ENCODE measurements at places on chromosomes 4 and X.

GRCh38 chr4:10077076-10077475, 39.5 kb downstream of the WDR1 start:
- H3K27me3 ChIP-seq: no peaks in the 10 kb centered on the region
- H3K36me3 ChIP-seq: peaks cover 86% of the 10 kb centered on the region
- H3K27ac ChIP-seq: no peak overlapping the region

DNA sequence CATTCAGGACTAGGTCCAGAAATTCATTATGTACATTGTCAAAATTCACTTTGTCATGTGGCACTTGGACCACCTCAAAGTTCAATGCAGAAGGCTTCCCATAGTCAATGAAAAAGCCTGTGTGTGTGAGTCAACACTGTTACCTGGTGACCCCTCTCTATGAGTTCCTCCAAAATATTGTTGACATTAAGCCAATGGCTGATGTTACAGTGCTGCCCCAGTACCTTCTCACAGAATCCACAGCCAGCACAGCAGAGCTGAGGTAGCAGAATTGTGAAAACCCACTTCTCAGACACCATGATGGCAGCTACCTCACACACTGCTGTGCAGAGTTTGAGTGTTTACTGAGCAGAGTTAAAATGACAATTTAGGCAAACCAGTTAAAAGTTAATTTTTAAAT, 22.4 kb upstream of the UGT2B4 start:
- no peak for DNase-seq
- H3K4me1 ChIP-seq: no peaks in the 10 kb centered on the region
- no peaks in the 10 kb centered on the region for H3K27me3 ChIP-seq
- no peak overlapping the region for H3K27ac ChIP-seq
- no peaks in the 10 kb centered on the region for H3K36me3 ChIP-seq

DNA sequence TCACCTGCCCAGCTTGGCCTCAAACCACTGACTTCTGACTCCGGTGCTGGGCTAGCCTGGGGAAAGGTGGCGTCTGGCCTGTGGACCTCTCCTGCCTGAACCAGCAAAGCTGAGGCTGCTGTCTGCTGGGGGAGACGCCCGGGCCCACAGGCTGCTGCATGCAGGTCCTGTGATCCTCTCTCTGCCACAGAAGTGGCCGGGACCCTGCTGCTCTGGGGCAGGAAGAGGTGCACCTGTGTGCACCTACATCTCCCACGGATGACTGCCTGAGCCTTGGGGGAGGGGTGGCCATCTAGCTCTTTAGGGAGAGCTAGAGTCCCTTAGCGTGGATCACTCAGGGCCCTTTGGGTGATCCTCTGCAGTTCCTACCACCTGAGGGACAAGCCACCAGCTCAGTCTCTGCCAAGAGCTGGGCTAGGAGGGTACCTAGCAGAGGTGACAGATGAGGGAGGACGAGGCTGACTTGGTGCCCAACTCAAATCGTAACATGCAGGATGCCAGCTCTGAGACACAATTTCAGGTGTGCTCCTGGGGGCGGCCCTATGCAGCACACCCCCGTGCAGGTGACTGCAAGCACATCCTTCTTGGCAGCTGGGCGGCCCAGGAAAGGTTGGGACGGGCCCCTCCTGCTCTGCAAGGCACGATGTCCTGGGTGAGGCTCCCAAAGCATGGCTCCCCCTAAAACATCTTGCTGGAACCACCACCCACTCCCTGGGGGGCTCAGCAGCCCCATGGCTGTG, 22.5 kb downstream of the LETM1 start:
- no peak overlapping the region for H3K4me3 ChIP-seq
- H3K27ac ChIP-seq: no peak overlapping the region
- no peak for DNase-seq
- H3K27me3 ChIP-seq: no peaks in the 10 kb centered on the region
- no peaks in the 10 kb centered on the region for H3K4me1 ChIP-seq
- peaks cover 51% of the 10 kb centered on the region for H3K36me3 ChIP-seq

DNA sequence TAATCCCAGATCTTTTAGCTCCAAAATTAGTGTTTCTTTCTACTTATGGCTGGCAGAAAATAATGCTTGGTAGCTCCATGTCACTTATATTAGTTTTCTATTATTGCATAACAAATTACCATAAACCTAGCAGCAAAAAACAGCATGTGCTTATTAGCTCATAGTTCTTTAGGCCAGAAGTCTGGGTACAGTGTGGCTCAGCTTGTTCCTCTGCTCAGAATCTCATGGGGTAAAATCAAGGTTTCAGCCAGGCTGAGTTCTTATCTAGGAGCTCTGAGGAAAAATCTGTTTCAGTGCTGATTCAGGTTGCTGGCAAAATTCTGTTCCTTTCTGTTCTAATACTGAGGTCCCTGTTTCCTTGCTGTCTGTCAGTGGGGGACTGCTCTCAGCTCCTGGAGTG, 101.1 kb downstream of the CT47B1 start:
- no peak overlapping the region for H3K4me3 ChIP-seq

DNA sequence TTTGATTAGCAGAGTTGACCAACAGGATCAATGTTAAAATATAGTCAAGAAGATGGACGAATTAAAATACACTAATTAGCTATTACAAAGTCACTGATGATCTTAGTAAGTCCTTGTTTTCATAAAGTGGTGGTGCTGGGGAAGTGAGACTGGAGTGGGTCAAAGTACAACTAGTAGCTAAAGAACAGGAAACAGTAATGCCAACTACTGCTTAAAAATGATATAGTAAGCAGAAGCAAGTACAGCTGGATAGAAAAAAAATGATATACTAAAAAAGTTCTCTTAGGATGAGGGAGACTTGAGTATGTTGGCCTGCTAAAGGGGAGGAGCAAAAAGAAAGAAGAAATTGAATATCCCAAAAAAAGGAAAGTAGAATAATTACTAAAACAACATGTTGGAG, 580.8 kb upstream of the FTHL17 start:
- no peaks in the 10 kb centered on the region for H3K36me3 ChIP-seq
- H3K27me3 ChIP-seq: no peaks in the 10 kb centered on the region
- H3K4me1 ChIP-seq: no peaks in the 10 kb centered on the region
- DNase-seq: no peak
- H3K27ac ChIP-seq: no peak overlapping the region
- H3K4me3 ChIP-seq: no peak overlapping the region

DNA sequence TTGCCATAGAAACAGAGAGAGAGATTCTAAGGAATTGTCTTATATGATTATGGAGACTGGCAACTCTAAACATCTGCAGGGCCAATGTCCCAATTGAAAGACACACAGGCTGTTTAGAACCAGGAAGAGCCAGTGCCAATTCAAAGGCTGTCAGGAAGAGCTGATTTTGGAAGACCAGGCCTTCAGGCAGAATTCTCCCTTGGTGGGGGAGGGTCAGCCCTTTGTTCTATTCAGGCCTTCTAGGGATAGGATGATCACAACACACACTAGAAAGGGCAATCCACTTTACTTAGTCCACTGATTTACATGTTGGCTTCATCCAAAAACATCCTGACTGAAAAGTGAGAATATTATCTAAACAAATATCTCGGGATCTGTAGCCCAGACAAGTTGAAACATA, 15.2 kb downstream of the C4orf46 start:
- no peak overlapping the region for H3K27ac ChIP-seq
- H3K4me3 ChIP-seq: no peak overlapping the region
- DNase-seq: no peak
- no peaks in the 10 kb centered on the region for H3K27me3 ChIP-seq
- H3K4me1 ChIP-seq: no peaks in the 10 kb centered on the region

DNA sequence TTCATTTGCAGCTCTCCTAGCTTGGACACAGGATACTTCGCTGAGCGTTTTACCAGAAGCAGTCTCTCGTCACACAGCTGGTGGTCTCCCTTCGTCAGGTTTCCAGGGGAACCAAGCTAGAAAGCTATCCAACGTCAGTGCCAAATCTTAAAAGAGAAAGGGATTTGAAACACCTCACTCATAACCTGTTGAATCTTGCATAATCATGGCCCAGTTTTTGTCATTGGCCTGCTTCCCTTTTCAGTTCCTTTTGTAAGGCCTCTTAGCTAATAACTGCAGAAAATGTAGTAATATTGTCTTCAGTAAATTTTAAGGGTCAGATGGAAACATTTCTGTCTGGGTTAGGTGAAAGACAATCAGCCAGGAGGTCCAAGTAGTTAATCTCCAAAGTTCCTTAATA, 22.0 kb downstream of the RAB39B start:
- no peak overlapping the region for H3K4me3 ChIP-seq
- DNase-seq: no peak
- no peak overlapping the region for H3K27ac ChIP-seq
- no peaks in the 10 kb centered on the region for H3K27me3 ChIP-seq

DNA sequence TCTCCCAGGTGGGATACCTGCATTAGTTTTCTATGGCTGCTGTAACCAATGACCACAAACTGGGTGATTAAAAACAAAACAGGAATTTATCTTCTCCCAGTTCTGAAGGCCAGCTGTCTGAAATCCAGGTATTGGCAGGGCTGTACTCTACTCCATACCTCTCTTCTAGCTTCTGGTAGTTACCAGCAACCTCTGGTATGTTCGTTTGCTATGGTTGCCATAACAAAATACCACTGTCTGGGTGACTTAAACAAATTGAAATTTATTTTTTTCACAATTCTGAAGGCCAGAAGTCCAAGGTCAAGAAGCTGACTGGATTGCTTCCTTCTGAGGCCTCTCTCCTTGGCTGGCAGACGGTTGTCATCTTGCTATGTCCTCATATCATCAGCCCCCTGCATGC, 642.1 kb upstream of the TENM3 start:
- H3K4me1 ChIP-seq: no peaks in the 10 kb centered on the region
- no peaks in the 10 kb centered on the region for H3K27me3 ChIP-seq
- H3K4me3 ChIP-seq: no peak overlapping the region
- no peak overlapping the region for H3K27ac ChIP-seq
- no peak for DNase-seq
- H3K36me3 ChIP-seq: no peaks in the 10 kb centered on the region

DNA sequence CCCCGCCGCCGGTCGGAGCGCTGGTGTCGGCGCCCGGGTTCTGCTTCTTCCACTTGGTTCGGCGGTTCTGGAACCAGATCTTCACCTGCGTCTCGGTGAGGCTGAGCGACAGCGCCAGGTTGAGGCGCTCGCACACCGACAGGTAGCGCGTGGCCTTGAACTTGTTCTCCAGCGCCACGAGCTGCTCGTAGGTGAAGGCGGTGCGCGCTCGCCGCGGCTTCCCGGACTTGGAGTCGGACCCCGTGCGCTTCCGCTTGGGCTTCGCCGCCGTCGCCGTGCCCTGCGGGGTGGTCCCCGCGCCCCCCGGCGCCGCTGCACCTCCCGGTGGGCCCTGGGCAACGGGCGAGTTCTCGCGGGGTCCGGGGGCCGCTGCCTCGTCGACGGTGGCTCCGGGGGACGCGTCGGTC, 3.1 kb downstream of the NKX1-1 start:
- no peaks in the 10 kb centered on the region for H3K4me1 ChIP-seq
- peaks cover 20% of the 10 kb centered on the region for H3K27me3 ChIP-seq
- no peak overlapping the region for H3K27ac ChIP-seq

GRCh38 chr4:142574306-142574705, 271.8 kb downstream of the INPP4B start:
- no peak overlapping the region for H3K27ac ChIP-seq
- H3K36me3 ChIP-seq: no peaks in the 10 kb centered on the region
- no peaks in the 10 kb centered on the region for H3K27me3 ChIP-seq
- no peak overlapping the region for H3K4me3 ChIP-seq
- no peaks in the 10 kb centered on the region for H3K4me1 ChIP-seq

- H3K4me1 ChIP-seq: peaks cover 83% of the 10 kb centered on the region
- no peaks in the 10 kb centered on the region for H3K36me3 ChIP-seq
- DNase-seq: no peak
- no peaks in the 10 kb centered on the region for H3K27me3 ChIP-seq
Observed at GRCh38 chr4:143354990-143355389, 18.3 kb downstream of the GAB1 start.

- no peaks in the 10 kb centered on the region for H3K27me3 ChIP-seq
- no peak overlapping the region for H3K27ac ChIP-seq
- no peaks in the 10 kb centered on the region for H3K36me3 ChIP-seq
- no peak overlapping the region for H3K4me3 ChIP-seq
Observed at GRCh38 chr4:74168841-74169240, 10.9 kb downstream of the MTHFD2L start.

GRCh38 chr4:20305976-20306375, 54.3 kb downstream of the SLIT2 start:
- H3K4me1 ChIP-seq: no peaks in the 10 kb centered on the region
- H3K27ac ChIP-seq: no peak overlapping the region
- DNase-seq: no peak
- no peak overlapping the region for H3K4me3 ChIP-seq
- H3K36me3 ChIP-seq: no peaks in the 10 kb centered on the region

DNA sequence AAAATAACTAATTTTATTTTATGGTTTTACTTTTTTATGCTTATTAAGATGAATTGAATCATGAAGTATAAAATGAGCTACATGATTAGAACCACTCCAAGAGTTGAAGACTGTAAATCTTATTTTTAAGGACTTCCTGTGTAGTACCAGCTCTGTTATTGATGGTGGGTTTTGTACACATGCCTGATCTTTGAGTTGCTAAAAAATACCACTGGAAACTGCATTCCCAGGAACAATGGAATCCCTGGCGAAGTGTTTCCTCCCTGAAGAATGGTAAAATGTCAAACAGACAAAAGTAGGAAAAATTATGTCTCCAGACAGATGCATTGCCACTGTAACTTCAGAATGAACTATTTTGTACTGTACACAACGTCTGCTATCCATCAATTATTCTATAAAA, 935.4 kb upstream of the TENM3 start:
- DNase-seq: no peak
- H3K27ac ChIP-seq: no peak overlapping the region
- H3K36me3 ChIP-seq: no peaks in the 10 kb centered on the region
- no peaks in the 10 kb centered on the region for H3K4me1 ChIP-seq

DNA sequence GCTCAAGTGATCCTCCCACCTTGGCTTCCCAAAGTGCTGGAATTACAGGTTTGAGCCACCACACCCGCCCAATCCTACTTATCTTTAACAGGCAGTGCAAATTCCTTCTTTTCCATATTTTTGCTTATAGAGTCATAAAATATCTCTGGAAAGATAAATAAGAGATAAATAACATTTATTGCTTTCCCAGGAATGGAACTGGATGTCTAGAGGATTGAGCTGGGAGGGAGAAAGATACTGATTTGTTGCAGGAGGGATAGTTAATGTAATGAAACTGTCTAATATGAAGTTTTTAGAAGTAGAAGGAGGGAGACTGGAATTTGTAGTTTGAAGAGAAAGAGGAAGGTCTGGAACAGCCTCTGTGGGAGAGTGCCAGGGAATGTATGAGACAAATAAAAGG, 20.2 kb downstream of the ITGB1BP2 start:
- no peaks in the 10 kb centered on the region for H3K27me3 ChIP-seq
- H3K36me3 ChIP-seq: no peaks in the 10 kb centered on the region
- no peak for DNase-seq
- no peak overlapping the region for H3K4me3 ChIP-seq
- peak overlapping the region; percentile 22 for H3K27ac ChIP-seq

- no peak for DNase-seq
- no peaks in the 10 kb centered on the region for H3K4me1 ChIP-seq
- no peak overlapping the region for H3K27ac ChIP-seq
Observed at GRCh38 chr4:74263551-74263950, 44.7 kb upstream of the EPGN start.

- no peak overlapping the region for H3K27ac ChIP-seq
- H3K27me3 ChIP-seq: no peaks in the 10 kb centered on the region
- no peak for DNase-seq
Observed at GRCh38 chrX:35890699-35891098, 28.8 kb upstream of the CFAP47 start.
